Adrenal gland (tissue), 19 donors: ENCODE measurements at places on chromosomes 5 and 9.

- no peak for DNase-seq
Observed at GRCh38 chr5:68415177-68416085, 199.9 kb downstream of the PIK3R1 start.

DNA sequence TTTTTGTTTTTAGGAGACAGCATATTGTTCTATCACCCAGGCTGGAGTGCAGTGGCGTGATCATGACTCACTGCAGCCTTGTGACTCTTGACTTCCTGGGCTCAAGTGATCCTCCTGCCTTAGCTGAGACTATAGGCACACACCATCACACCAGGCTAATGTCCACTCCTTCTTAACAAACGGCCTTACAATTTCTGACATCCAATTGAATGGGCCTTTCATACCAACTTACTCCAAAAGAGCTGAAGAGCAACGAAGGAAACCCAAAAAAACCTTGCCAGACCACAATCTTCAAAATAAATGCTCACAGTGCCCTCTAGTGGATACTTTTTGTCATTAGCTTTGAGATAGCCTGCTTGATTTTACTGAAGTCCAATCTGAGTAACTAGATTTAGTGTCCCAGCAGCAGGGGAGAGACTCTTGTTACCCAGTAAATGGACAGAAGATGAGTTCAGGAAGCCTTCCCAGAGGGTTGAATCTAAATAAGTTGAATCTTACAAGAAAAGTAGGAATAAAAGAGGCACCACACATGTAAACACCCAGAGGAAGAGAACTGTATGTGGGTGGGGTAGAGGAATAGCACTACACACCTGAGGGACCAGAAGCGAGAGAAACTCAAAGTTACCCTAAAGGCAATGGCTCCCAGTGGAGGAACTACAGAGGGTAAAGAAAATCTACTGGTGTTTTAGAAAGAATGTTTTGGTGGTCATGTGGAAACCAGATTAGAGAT lies 9.3 kb downstream of the ZNF622 start:
- DNase-seq = peak; percentile 69

DNA sequence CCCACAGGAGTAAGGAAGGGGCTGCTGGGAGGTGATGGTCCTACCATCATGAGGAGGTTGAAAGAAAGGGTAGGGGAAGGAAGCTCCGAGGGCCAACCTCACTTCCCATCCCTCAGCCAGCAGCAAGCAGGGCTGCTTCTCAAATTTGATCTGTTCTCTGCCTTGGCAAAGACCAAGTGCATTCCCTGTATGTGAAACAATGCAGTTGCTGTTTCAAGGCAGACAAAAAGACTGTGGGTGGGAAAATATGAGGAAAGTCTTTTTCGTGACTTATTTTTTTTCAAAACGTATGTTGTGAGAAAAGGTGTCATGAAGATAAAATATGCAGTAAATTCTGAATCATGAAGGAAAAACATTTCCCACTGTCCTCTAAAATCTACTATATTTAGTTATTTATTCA lies 165.9 kb downstream of the ARSB start:
- DNase-seq = no peak

- DNase-seq = no peak
Observed at GRCh38 chr5:174202996-174203395, 157.5 kb downstream of the NSG2 start.

DNA sequence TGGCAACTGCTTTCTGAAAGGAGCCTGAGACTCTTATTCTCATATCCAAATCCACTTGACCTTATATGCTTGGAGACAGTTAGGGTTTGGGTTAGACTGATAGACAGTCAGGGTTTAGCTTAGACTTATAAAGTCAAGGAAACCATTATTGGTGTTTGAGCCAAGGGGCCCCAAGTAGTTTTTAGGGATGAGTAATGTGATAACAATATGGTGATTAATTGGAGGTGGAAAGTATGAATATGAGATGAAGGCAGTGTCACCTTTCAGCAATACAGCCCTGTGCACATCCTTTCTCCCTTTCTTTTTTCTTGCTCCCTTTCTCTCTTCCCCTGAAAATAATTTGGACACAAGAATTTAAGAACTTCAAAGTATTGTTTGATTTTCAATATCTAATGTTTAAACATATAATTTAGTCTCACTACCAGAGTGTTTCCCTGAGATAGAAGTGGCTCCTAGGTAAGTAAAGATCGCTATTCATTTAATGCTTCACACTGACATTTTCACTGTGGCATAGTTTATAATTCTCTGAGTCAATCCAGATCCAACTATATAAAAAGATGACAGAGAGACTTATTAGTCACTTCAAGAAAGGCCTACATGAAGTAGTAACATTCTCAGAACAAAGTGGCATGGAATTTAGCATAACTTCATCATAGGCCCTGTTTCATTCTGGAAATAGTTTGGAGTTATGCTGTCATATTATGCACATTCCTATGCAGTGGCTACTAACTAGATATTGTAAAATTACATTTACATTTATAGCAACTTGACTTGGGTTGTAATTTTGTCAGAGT lies 200.8 kb downstream of the CHSY3 start:
- no peak for DNase-seq

DNA sequence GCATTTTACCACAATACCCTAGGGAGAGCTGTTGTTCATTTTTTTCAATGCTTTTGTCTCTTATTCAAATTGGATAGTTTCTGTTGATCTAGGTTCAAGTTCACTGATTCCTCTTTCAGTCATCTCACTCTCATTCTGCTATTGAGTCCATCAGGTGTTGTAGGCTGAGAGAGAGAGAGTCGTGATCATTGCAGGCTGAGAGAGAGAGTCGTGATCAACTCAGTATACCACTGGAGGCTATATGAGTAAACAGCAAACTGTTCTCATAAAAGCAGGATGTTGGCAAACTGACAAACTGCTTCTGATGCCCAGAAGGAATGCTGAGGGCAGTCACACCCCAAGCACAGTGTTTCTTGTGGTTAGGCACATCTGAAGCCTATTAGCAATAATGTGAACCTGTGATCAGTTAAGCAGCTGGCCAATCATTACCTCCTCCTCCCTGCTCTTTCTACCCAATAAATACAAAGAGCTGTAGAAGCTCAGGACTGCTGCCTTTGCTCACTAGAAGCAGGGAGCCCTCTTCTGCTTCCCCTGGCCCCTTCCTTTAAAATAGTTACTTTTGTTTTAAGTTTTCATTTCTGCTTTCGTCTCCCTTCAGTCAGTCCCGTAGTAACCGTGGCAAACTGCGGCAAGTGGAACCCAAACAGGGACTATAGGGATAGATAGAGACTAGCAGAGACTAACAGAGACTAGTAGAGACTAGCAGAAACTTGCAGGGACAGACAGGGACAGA lies 476.1 kb upstream of the ACO1 start:
- DNase-seq = no peak

GRCh38 chr5:60686157-60686556 lies 13.8 kb downstream of the DEPDC1B start:
- DNase-seq = no peak

DNA sequence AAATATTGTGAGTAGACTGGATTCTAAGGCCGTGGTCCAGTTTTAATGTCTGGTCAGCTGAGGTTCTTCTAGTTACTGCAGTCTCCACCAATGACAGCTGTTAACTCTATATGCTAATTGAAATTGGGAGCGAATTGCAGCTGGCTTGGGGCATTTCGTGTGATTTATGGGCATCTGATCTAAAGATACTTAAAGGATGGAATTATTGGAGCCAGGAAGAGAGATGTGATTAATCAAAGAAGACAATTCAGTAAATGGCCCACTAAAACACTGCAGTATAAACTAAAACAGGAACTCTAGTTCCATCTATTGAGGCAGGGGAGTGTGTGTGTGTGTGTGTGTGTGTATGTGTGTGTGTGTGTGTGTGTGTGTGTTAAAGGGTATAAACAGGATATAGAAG lies 157.5 kb upstream of the IQGAP2 start:
- DNase-seq = no peak

GRCh38 chr5:142346706-142347105 lies 21.9 kb upstream of the SPRY4 start:
- no peak for DNase-seq

GRCh38 chr5:64767959-64768357 lies 533 bp downstream of the SREK1IP1 start:
- no peak for DNase-seq

- DNase-seq = no peak
Observed at GRCh38 chr5:178407646-178408045, 175.0 kb upstream of the PHYKPL start.

- DNase-seq = no peak
Observed at GRCh38 chr9:111297066-111297824, 32.8 kb downstream of the OR2K2 start.

DNA sequence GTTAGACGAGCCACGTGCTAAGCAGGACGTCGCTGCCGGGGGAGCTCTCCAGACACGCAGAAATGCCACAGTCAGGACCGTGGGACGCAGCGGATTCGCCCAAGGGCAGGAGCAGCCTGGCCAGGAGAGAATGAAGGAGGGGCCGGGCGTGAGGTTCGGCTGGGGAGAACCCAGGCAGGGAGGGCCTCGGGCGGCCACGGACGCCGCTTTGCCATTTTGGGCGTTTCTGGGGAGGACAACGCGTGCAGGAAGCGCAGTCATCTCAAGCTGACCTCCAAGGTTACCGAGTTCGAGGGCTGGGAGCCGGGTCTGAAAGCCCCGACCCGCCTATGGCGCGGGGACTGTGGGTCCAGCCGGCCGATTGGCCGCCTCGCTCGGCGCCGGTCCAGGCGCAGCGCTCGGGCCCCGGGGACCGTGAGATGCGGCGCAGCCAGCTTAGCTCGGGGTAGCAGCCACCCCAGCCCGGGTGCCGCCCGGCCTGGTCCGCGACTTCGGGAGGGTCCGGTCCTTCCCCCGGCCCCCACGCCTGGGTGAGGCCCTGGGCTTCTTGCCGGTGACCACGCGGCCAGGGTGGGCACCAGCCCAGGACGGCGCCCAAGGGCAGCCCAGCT lies 760 bp upstream of the MAN1B1 start:
- DNase-seq = peak; percentile 77

- no peak for DNase-seq
Observed at GRCh38 chr5:132465059-132465707, 25.4 kb downstream of the IRF1 start.

GRCh38 chr9:72554221-72554641 lies 32.8 kb downstream of the TMC1 start:
- DNase-seq = no peak

DNA sequence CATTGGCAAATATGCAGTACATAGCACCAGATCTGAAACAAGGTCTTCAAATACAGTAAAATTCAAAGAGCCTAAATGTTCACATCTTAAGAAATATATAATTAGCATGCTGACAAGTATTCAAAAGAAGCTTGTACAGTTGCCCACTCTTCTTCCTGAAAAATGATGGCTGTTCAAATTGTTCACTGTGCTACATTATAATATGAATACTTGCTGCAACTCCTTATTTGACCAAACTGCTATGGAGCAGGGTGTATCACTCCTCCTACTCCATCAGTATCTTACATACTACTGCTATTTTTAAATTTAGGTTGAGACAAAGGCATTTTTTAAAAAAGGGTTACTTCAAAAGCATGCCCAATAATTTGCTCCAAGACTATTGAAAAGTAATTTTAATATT lies 39.3 kb downstream of the RNF145 start:
- no peak for DNase-seq

DNA sequence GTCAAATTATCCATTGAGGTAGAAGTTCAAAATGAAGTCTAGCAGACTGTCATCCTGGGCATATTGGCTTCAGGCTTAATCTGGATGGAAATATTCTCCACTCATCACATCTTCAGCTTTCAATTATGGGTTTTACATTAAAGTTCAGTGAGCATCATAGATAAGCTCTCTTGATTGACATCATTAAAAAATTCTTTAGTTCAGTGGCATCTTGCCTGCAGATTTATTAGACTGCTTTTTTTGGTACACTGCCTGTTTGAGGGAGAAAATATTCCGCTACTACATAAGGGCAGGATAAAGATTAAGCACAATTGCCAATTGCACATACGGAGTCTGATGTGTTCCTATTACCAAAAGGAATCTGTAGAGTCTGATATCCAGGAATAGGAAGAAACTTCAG lies 2353.8 kb downstream of the MAT2B start:
- no peak for DNase-seq

DNA sequence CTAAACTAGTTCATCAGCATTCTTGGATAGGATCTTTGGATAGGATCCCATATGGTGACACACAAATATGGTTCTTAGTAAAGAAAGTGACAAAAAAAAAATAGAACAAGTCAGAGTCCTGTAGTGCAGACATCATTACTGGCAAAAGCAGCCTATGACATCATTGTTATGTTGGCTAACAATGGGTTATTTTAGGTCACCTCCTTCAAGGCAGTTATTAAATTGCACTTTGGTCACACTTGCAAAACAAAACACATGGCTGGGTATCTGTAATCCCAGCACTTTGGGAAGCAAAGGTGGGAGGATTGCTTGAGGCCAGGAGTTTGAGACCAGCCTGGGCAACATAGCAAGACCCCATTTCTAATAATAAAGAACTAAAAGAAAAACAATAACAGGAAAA lies 185.9 kb downstream of the KIAA0825 start:
- no peak for DNase-seq

GRCh38 chr5:58965677-58966414 lies 383.0 kb downstream of the RAB3C start:
- DNase-seq = no peak

DNA sequence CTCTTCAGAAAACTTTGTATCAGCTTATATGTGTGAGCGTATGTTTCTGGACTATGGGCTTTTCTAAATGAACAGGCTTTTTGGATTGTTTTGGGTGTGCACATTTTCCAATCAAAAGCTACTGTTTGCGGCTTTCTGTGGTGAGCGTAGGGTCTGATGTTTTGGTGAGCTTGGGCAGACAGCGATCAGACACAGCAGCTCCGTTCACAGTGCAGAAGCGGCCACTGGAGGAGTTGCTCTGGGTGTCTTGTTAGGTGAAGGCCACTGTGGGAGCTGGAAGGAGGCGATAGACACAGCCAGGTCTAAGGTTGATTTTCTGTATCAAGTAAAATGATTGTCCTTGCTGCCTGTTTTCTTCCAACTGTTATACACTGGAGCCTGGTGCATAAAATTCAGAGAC lies 11.1 kb downstream of the PRRC2B start:
- DNase-seq = peak; percentile 48

DNA sequence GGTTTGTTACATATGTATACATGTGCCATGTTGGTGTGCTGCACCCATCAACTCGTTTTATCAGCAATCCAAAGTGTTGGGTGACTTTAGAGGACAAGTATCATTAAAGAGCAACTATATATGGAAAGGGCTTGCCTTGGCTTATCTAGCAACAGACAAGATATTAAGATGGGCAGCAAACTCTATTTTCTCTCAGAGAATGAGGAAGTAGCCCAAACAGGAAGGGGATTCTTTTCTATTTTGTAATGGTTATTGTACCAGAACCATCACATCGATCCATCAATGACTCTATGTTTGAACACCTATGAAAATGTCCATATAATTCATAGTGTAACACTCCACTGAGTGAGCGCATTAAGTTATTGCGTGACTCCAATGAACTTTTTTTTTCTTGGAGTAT lies 260.1 kb upstream of the SLC24A2 start:
- no peak for DNase-seq

GRCh38 chr9:70218767-70219166 lies 40.0 kb upstream of the SMC5 start:
- no peak for DNase-seq

DNA sequence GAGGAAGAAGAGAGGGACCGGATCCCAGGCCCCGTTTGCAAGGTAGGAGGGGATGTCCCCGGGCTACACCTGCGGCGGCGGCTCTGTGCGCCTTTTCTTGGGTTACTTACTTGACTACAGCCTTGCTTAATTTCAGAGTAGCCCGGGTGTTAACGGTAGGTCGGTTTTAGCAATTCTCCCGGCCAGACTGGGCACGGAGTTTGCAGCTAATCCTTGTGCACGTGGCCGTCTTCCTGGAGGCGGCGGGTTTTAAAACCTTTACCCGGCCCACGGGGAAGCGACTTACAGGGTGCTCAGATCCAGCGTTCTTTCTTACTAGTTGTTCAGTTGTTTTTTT lies 313 bp downstream of the BRIX1 start:
- DNase-seq = no peak

- DNase-seq = no peak
Observed at GRCh38 chr9:81344366-81344765, 345.0 kb downstream of the TLE1 start.
